ENCODE measurements at places on chromosomes 16 and 17. TPM values are rescaled to one million over a fixed set of nuclear protein-coding genes. Genes with fewer than 3 reads are reported as not detected.

Gene EXOC3L1
- not detected for total RNA-seq

Gene RNF157
- total RNA-seq = 0.05 TPM

Gene TNK1
- total RNA-seq = 1.2 TPM

Gene HS3ST2
- not detected for total RNA-seq

Gene TSPAN10
- 2.1 TPM for total RNA-seq

Gene ARHGDIG
- total RNA-seq = 0.28 TPM

Gene TMEM114
- not detected for total RNA-seq

Gene VAT1L
- 43.1 TPM for total RNA-seq

Gene ZSCAN10
- total RNA-seq = not detected

Gene CDR2L
- total RNA-seq = 19.9 TPM

Gene PYDC1
- total RNA-seq = not detected

Gene C1QL1
- total RNA-seq = not detected

Gene KRTAP4-5
- total RNA-seq = not detected

Gene ARL5C
- total RNA-seq = not detected

Gene ANKRD40CL
- total RNA-seq = not detected

Gene ALOX15
- total RNA-seq = not detected

Gene EME2
- 20.9 TPM for total RNA-seq
